ENCODE measurements at places on chromosomes 7 and 10.
A peak's percentile ranks its signal among the peaks of the same experiment; 100 is the strongest.

DNA sequence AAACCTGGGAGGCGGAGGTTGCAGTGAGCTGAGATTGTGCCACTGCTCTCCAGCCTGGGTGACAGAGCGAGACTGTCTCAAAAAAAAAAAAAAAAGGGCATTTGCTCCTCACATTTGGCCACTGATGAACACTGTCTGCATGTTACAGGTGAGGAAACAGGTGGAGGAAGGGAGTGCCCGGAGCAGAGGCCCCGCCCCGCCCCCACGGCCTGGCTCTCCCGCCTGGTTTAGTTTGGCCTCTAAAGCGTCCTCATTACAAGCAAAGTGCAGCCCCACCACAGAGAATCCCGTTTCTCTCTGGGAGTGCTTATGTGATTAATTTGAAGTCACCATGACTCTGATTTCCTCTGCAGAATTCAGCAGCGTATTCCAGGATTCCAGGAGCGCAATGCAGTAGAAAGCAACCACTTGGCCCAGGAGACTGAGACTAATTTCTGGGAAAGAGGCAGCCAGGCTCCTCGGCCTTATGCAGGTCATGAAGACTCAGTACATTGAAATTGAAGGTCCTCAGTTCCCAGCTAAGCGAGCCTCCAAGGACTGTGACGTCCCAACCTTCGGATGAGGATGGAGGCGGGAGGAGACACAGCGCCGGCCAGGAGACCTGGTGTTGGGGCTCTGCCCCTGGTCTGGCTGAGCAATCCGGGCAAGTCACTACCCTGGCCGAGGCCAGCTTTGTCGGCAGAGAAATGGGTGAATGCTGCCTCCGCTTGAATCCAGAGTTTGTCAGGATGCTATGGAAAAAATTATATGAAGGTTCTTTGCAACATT, 44.7 kb downstream of the RBM17 start:
- DNase-seq: no peak

GRCh38 chr7:57203161-57203791, 71.0 kb upstream of the ZNF479 start:
- no peak for DNase-seq

- DNase-seq: no peak
These were observed 364.8 kb downstream of the SFMBT2 start for GRCh38 chr10:7045891-7046599.

- DNase-seq: no peak
These were observed 25.3 kb upstream of the PPIF start for GRCh38 chr10:79321951-79322350.

DNA sequence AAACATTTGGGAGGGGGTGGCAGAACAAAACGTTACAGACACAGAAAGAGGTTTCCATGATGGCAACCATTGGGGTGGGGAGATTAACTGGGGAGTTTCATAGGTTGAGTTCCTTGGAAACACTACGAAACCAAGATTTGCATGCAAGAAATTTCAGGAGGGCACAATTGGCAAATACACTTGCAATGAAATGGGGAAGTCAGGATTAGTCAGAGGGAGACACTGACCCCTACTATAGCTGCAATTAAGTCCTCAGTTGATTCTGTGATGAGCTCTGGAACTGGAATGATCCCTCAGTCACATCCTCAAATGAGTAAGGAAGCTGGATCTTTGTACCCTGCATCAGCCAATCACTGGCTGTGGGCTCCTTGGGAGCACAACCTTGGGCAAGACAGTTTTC, 22.1 kb downstream of the CPEB3 start:
- no peak for DNase-seq

DNA sequence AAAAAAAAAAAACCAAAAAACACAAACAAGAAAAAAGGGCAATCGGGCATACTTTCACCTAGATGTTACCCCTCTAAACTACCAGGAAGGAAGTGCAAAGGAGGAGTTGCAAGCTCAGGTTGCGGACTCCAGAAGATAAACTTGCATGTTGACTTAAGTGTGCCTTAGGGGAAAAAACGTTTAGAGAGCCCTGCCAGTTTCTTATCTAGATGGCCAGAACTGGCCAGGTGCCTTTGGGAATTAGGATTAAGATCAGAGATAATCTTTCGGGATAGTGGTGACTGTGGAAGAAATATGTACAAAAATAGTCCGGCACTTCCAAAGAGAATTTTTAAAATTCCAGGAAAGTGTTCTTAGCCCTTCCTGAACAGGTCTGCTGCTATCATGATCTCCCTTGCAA, 17.6 kb downstream of the EVX1 start:
- no peak for DNase-seq

- DNase-seq: no peak
These were observed 51.6 kb downstream of the HBP1 start for GRCh38 chr7:107220356-107220755.

DNA sequence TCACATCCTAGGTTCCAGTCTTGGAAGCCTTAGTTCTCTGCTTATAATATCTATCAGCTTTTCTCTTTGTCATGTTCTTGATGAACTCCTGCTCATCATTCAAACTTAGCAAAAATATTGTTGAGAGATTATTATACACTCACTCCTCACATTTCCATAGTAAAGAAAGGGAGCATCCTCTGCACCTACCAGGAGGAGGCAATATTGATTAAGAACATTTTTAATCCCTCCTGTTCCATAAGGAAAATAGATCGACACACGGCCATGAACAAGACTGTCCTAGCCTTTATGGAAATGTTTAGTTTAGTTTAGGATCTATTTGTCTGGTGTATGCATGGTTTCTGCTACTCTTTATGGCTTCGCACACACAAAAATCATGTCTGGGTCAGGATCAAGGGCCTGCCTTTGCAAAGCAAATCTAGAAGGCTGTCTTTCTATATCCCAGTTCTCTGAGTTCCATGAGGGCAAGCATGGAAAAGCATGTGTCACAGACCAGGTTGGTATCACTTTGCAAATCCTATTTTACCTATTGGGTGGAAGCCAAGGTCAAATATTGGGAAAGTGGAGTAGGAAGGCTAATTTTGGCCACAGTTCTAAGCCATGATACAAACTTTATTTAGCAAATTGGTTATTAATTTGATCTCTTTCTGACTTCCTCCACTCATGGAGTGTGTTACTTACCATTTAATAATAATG, 164.4 kb downstream of the MDFIC start:
- DNase-seq: no peak

- DNase-seq: no peak
These were observed 77.6 kb upstream of the RSU1 start for GRCh38 chr10:16894821-16895220.

- DNase-seq: no peak
These were observed 2.4 kb downstream of the ADCK2 start for GRCh38 chr7:140674899-140675701.

- DNase-seq: no peak
These were observed 92.3 kb downstream of the MAD1L1 start for GRCh38 chr7:2140216-2141020.

GRCh38 chr7:111803015-111803758, 240.9 kb upstream of the IMMP2L start:
- DNase-seq: no peak

DNA sequence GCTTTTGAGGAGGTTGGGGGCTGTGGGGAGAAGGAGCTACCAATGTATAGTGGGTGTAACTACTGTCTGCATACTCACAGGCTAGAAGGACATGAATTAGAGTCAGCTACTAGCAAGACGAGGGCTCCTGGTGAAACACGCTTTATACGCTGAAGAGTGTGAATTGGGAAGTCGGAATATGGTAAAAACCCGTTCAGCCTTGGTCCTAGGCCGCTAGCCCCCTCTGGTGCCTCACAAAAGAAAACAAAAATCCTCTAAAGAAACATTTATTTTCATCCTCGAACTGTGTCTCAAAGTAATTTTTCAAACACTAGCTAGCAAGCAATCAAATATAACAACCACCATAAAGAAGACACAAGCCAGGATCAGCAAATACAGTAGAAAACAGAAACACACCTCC, 338.1 kb upstream of the SEMA3C start:
- DNase-seq: no peak

GRCh38 chr10:77467422-77467963, 170.1 kb downstream of the KCNMA1 start:
- no peak for DNase-seq

GRCh38 chr10:13924040-13924725, 337.4 kb downstream of the PRPF18 start:
- no peak for DNase-seq

DNA sequence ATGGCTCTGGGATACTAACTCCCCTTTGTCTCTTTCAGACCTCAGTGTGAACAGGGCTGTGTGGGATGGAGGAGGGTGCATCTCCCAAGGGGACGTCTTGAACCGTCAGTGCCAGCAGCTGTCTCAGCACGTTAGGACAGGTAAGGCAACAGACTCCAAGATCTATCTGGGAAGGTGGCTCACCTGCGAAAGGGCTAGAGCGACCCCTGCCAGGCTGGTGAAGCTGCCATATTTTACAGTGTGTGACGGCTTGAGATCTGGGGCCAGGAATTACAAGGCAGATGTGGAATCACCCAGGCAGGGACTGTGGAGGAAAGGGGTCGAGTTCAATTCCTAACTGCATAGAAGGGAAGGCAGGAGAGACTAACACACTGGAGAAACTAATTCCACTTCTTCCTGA, 11.2 kb downstream of the MUC17 start:
- no peak for DNase-seq

DNA sequence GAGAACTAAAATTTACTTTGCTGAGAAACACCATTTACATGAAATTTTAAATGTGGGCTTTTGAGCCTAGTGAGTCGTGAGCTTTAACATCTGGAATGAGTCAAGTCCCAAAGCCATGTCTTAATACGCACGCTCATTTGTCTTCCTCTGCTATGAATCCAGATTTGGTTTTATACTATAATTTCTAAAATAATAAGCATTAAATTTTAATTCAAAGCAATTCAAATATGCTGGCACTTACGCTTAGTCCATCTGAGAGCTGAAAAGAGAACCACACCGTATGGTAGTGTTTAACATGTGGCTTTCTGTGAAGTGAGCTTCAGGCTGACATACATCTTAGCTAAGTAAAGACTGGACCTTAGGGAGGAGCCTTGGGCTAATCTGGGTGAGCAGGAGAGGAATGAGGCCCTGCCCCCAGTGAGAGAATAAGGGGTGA, 52.2 kb downstream of the CUBN start:
- no peak for DNase-seq

- peak; percentile 53 for DNase-seq
These were observed 1.0 kb downstream of the CDK6 start for GRCh38 chr7:92835261-92835850.

GRCh38 chr10:110759523-110759922, 112.2 kb upstream of the PDCD4 start:
- no peak for DNase-seq
